ENCODE measurements at places on chromosomes 5 and 9.

GRCh38 chr5:80159133-80159815, 96.6 kb downstream of the SERINC5 start:
- DNase-seq, result no peak

DNA sequence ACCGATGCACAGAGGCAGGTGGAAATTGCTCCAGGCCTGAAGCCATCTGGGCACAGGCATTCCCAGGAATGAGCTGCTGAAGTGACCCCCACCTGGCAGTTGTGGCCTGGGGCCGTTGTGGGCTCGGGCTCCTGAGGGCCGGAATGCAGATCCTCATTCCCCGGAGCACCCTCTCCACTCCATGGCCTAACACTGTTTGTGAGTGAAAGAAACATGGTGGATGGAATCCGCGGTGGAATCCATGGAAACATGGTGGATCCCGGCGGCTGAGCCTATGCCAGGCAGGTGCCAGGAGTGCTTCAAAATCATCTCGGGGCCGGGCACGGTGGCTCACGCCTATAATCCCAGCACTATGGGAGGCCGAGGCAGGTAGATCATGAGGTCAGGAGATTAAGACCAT, 3.6 kb upstream of the SARDH start:
- DNase-seq, result no peak

- DNase-seq, result no peak
These were observed 96.3 kb upstream of the TMEM161B start for GRCh38 chr5:88364991-88365390.

- DNase-seq, result no peak
These were observed 6.1 kb upstream of the ANGPTL2 start for GRCh38 chr9:127128341-127129072.

- DNase-seq, result no peak
These were observed 19.7 kb downstream of the GLRA1 start for GRCh38 chr5:151904909-151905308.

- peak; percentile 80 for DNase-seq
These were observed 114.5 kb upstream of the LMX1B start for GRCh38 chr9:126499005-126499910.

DNA sequence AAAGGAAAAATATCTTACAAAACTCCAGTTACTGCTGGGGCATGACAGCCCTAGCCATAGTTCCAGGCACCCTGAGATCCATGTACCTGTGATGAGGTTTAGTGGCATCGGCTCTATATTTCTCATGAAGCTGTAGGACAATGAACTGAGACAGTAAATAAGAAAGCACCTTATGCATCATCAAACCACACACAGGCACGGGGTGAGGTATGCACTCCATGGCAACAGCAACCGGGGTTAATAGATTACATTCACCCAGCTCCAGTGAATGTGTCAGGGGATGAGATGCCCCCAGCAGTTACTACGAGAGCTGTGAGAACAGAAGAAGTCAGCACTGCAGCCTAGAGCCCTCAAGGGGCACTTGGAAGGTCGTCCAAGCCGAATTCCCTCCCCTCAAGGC, 162.0 kb upstream of the S1PR3 start:
- no peak for DNase-seq

DNA sequence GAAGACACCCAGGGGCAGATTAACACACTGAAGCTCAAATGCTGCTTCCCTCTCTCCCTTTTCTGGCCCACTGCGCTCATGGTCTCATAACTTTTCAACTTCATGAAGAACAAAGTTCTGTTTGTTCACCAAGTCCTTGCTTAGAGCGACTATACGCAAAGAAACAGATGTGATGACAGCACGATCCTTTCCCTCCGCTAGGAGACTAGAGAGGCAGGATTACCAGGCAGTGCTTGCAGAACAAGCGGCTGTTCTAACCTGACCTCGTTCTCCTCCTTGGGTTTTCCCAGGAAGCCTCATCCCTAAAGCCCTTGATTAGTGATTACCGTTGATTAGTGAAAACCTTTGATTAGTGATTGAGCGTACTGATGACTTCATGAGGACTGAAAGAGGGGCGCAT, 649.9 kb downstream of the IRX1 start:
- no peak for DNase-seq

- no peak for DNase-seq
These were observed 26.6 kb downstream of the GADD45G start for GRCh38 chr9:89631384-89631783.

DNA sequence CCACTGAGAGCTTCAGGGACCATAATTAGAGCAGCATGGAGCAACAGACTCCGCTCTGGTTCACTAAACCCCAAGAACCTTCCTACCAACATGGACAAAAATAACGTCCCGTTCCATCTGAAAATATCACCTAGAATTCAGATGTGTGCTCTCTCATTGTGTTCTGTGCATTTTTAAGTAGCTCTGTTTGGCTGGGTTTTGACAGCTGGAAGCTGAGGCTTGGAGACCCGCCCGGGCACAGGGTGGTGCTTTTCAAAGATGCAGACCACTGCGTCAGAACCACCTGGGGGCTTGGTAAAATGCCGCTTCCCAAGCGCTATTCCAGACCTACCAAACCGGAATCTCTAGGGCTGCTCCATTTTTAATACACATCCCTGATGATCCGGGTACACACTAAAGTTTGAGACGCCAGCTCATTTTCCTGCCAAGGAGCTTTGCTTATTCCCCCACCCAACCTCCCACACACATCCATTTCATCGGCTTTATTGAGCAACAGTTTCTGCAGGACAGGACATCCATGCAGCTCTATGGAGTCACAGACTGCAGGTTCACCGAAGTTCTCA, 104.8 kb downstream of the GABBR2 start:
- no peak for DNase-seq

DNA sequence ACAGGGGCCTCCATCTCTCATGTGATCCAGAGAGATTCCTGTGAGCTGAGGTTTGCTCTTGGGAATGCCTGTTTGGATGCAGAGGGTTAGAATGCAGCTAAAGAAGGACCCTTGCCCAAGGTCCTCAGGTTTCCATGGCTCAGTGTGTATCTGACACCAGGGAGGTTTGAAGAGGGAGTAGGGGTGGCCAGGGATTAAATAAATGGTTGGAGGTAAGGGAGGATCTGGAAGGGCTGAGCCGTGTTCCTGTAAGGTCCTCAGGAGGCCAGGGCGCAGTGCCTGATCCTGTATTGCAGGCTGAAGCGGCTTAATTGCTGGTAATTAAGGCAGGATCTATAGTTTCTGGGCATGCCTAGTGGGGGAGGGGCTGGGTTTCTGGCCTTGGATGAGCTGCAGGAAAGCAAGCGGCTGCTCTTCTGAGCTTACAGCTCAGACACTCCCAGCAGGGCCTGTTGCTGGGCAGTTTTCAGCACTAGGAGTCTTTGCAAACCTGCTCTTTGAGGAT, 41.5 kb upstream of the MAP1B start:
- DNase-seq, result no peak

DNA sequence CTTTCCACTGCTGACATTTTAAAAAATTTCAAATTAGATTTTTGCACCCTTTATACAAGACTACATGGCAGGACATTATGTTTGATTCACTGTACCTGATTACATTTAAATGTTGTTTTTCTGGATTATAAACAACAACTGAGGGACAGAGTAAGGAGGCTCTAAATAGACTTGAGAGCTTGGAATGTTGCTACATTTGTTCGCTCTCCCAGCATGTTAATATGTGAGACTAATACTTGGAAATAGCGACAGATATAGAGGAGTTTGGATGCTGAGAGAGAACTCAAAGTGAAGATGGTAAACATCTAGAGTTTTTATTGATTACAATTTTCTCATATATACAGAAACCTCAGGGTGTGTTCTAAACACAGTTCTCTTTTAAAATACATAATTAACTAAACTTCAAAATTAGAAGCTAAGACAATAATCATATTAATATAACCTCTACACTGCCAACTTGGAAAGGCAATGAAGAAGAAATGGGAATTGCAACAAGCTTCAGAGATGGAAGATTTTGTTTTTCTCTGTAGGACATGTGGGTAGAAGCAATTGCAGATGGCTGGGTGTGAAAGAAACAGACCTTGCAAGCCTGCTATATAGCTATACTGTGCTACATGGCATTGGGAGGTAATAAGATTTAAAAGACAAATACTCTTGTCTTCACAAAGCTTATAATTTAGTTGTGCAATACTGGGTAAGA, 1.4 kb upstream of the NDFIP1 start:
- peak; percentile 34 for DNase-seq

DNA sequence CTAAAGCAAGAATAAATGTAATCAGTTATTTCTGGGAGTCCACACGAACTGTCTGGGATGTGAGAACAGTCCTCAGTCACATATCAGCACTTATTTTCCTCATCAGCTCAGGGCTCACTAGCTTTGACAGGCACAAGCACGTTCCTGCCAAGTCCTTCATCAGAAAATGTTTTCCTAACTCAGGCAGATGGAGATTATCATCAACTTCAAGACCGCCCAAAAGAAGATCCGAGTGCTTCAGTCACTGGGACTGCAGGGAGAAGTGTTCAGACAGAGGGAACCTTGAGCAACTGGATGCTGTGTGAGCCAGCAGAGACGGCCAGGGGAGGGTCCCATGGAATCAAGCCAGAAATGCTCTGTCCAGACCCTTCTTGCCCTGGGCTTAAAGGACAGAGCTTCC, 189.4 kb downstream of the NXNL2 start:
- no peak for DNase-seq

GRCh38 chr5:51371052-51371451, 12.2 kb upstream of the ISL1 start:
- DNase-seq, result no peak

- no peak for DNase-seq
These were observed 25.8 kb upstream of the IFNA14 start for GRCh38 chr9:21265421-21266189.

GRCh38 chr5:146867996-146868708, 10.4 kb downstream of the PPP2R2B start:
- no peak for DNase-seq

GRCh38 chr9:84404095-84404686, 63.6 kb upstream of the SLC28A3 start:
- DNase-seq, result peak; percentile 73

DNA sequence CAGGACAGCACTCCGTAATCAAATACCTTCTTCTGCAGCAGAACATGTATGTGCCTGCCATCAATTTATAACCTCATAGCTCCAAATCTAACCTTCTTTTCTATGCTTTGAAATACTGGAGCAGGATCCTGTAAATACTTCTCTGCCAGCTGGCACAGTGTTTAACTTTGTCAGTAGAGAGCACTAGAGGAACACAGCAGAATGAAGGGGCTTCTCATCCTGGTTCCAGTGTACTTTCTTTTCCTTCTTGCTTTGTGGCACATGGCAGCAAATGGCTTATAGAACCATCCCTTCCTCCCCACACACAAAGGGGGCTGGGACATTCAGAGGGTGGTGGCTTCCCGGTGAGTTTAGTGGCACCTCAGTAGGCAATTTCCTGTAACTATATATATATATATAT, 3.8 kb upstream of the FBXW11 start:
- no peak for DNase-seq

- no peak for DNase-seq
These were observed 139.0 kb downstream of the BOD1 start for GRCh38 chr5:173477345-173478040.

GRCh38 chr5:89399548-89399947, 516.6 kb upstream of the MEF2C start:
- DNase-seq, result no peak

- no peak for DNase-seq
These were observed 365.1 kb upstream of the RIOK2 start for GRCh38 chr5:97547999-97548738.

DNA sequence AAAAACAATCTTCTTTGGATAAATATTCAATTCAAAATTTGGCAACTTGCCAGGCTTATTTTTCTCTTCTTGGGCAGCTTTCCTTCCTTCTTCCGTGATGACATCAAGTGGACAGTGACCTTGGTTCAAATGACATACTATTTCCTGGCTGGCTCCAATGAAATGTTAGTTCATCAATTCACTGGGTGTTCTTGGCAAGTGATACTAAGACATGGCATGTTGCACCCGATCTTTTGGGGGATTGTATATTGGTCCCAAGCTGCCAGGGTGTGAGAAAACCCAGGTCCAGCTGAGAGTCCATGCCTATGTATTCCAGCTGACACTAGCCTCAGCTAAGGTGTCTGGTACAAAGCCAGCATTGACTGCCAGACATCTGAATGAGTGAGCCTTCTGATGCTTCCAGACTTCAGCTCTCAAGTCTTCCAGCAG, 252.9 kb downstream of the MAT2B start:
- DNase-seq, result no peak

DNA sequence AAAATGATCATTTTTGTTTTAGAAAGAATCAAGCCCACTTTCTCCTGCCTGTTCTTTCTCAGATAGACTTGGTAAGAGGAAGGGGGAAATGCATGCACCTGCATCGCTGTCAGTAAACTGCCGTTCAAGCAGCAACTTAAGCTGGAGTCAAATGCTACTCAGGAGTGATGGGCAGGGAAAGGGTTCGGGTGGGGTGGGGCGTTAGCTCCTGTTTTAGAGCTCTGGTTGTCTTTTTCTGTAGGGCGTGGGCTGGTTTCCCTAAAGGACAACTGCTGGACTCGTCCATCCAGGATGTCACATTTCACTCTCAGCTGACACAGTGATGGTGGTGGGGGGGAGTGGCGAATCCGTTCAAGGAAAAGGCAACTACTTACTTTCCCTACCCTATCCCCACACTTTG, 75.0 kb downstream of the NDFIP1 start:
- DNase-seq, result no peak

GRCh38 chr9:127963359-127964064, 17.3 kb downstream of the EEIG1 start:
- DNase-seq, result no peak

Measured in Karpas-422 (cell line).